ENCODE measurements at places on chromosomes 5 and 9.

DNA sequence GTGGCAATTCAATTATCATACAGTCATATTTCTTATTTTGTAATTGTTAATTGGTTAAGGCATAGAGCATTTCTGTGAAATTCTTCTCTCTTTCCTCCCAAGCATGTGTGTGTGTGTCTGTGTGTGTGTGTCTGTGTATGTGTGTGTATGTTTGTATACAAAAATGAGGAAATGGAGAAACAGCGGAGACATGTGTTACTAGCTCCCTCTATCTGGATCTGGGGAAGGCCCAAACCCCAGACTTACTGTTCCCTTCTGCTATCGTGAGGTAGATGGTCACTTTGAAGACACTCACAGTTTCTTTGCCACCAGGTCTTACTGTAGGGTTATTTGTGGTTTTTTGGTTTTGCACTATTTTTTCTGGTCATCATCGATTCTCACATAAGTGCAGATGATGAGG is 11.4 kb upstream of the C5orf63 start:
- no peak for DNase-seq

- DNase-seq = peak; percentile 46
Observed at GRCh38 chr5:93580063-93580926, 724 bp downstream of the NR2F1-AS1 start.

GRCh38 chr5:97193355-97193688 is 10.3 kb upstream of the RIOK2 start:
- DNase-seq = no peak

DNA sequence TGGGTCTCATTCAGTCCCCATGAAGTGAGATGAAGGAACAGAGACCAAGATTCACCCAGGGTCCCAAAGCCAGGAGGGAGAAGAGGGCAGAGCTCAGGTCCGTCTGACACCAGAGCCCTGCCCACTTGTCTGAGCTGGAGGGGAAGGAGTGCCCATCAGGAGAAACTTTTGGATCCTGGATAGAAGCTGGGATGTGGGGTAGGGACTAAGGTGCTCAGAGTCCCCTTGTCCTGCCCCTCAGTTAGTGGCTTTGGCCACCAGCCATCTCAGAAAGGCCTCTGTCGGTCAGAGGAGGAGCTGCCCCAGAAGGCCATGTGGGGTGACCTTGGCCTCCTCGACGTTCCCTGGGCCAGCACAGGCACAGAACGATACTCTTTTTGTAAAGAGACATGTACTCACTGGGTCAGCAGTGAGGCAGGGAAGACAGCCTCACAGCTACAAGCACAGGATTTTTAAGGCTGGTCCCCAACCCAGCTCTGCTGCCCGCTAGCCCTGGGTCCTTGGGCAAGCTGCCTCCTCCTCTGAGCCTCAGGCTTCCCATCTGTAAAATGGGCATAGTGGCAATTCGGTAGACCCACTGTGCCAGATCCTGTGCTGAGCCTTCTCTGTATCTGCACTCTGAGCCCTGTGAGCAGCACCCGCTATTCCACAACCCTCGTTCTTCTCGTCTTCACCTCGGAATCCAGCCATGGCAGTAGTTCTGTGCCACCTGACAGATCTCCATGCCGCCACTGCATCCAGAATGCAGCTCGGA is 49.4 kb downstream of the C9orf50 start:
- no peak for DNase-seq

DNA sequence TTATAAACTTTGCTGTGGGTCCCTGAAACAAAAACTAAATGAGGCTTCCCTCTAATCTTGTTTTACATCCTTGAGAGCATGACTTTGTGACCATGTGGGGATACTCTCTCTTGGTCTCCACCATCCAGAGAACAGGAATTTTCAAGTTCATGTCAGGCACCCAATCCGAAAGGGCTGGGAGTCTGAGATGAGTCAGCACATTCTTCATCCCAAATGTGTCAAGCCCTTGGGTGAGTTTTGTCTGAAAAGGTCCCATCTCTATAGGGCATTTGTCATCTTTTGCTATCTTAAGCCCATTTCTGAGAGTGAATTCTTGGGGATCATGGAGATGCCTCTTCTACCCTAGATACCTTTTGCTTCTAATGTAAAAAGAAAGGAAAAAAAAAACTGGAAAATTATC is 26.9 kb upstream of the RAPGEF6 start:
- no peak for DNase-seq

- no peak for DNase-seq
Observed at GRCh38 chr9:38205279-38205678, 136.3 kb upstream of the SHB start.

GRCh38 chr9:133889584-133890301 is 102.4 kb downstream of the VAV2 start:
- peak; percentile 49 for DNase-seq

GRCh38 chr5:143659599-143660238 is 152.2 kb upstream of the HMHB1 start:
- no peak for DNase-seq

DNA sequence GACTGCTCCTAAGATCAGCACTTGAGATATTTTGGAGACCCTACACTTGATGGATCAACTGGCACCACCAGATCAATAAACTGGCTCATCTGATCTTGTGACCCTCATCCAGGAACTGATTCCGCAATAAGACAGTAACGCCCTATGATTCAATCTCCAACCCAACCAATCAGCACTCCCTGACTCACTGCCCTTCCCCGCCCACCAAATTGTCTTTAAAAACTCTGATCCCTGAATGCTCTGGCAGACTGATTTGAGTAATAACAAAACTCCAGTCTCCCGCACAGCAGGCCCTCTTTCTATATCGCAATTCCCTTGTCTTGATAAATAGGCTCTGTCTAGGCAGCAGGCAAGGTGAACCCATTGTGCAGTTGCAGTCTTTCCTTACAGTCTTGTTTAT is 677.0 kb downstream of the LRRC70 start:
- no peak for DNase-seq
